WTC11 (cell line): ENCODE measurements at places on chromosomes 1 and 21.

GRCh38 chr1:81678779-81679178, 122.0 kb upstream of the ADGRL2 start:
- no peak for DNase-seq

GRCh38 chr1:33098371-33098770, 17.4 kb downstream of the AZIN2 start:
- no peak for DNase-seq

DNA sequence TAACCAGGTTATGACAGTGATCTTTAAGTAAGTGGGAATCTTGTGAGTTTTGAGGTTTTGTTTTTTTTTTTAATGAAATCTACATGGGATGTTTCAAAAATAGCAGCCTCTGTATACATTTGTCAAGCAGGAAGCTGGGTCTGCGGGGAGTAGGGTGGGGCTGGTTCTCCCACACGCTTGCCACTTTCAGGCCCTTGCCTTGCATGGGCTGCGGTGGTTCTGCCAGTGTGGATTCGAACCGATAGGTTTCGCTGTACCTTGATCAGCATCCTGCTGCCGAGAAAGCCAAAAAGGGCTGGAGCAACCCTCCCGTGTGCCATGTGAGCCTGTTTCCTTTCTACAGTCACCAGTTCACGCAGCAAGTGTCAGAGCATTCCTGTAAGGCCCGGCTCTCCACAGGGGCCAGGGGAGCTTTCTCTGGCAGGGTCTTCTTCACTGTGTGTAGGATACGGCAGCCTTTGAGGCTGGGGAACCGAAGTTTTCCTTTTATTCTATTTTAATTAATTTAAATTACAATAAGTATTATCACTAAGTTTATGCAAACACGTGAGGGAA, 79.2 kb upstream of the SAMD11 start:
- peak; percentile 25 for DNase-seq

- no peak for DNase-seq
Measured at GRCh38 chr21:31875496-31876015, 2.7 kb downstream of the HUNK start.

GRCh38 chr1:246142320-246142893, 364.7 kb downstream of the SMYD3 start:
- no peak for DNase-seq

GRCh38 chr1:203671521-203672278, 45.1 kb downstream of the ATP2B4 start:
- no peak for DNase-seq

DNA sequence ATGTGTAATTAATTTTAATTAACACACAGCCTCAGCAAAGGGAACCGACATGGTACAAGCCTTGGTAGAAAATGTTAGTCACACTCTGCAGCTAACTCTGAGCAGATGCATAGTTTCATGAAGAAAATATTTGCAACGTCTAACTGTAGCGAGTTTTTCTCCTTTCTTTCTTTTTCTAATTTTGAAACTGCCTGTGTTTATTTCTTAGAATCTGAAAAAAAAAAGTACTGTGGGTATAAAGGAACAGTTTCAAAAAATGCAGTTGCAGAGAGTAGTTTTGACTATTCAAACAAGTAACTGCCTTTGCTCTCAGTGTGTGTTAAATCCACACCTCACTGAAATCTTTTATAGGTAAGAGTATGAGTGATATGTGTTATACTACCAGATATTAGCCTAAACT, 149.9 kb upstream of the C1orf105 start:
- DNase-seq, result no peak

DNA sequence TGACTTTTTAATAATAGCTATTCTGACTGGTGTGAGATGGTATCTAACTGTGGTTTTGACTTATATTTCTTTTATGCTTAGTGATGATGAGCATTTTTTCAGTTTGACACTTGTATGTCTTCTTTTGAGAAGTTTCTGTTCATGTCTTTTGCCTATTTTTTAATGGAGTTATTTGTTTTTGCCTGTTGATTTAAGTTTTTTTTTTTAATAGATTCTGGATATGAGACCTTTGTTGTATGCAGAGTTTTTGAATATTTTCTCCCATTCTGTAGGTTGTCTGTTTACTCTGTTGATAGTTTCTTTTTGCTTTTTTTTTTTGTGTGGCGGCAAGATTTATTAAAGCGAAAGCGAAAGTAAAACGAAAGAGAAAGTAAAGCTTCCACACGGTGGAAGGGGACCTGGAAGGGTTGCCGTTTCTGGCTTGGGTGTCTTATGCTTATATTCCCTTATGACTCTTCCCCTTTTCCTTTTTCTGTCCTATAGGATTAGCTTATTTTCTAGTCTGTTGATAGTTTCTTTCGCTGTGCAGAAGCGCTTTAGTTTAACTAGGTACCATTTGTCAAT, 67.6 kb downstream of the TBX19 start:
- DNase-seq, result no peak

DNA sequence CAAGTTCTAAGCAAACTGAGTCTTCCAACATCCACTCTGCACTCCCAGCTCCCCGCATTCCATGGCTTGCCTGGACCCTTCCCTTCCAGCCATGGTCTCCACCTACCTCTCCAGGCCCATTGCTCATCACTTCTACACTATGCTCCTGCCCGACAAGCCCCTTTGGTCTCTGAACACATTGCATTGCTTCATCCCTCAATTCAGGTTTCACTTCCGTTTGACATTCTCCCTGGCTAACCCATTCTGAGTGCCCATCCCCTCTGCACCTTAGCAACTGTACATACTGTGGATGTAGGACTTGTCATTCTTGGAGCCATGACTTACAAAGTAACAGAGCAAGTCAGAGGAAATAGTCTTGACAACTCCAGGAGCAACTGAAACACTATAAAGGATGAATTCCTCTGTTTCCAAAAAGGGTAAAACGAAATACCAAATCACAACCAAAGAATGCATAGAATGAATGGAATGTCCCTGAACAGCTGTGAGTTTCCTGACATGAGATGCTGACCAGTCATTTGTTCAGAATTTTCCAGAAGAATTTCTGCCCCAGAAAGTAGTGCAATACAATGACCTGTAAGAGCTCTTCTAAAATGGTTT, 66.7 kb downstream of the KCNJ6 start:
- DNase-seq, result no peak

DNA sequence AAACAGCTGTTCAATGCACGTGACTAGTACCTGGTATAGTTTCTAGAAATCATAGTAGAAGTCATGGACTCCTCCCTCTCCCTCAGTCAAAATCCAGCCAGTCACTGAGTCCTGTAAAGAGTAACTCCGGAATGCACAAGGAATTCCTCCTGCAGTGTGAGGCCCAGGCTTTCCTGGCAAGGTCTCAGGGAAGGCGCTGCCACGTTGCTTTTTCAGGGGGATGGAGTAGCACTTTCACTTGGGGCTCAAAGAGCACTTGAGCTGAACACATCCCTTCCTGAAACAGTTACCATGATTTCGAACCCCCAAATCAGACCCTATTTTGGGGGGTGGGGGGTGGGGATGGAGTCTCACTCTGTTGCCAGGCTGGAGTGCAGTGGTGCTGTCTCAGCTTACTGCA, 26.4 kb upstream of the LRRC8D start:
- DNase-seq, result peak; percentile 39

DNA sequence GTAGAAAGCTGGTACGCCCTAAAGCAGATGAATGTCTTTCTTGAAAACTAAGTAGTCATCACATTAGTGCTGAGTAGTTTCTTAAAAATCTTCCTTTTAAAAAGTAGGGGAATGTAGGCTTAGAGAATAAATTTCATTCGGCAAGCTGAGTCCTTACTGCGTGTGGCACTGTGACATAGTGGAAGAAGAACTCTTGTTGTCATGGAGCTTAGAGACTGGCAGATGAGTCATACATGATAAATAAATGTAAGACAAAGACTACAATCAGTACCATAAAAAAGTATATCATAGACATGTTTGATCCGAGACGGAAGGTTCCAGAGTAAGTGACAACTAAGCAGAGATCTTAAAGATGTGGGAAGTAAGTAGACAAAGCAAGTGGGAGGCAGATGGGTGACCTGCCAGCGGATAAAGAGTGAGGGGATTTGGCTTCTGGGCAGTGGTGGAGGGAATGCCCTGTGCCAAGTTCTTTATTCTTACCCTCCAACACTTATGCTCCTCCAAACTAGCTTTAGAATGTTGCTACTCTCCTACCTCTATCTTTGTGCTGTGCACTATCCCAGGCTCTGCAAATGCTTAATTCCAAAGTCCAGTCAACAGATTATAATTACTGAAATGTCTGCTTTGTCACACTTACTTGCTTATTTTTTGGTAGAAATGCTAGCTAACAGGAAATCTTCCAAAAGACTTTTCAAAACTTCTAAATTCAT, 608.5 kb upstream of the USP24 start:
- no peak for DNase-seq

DNA sequence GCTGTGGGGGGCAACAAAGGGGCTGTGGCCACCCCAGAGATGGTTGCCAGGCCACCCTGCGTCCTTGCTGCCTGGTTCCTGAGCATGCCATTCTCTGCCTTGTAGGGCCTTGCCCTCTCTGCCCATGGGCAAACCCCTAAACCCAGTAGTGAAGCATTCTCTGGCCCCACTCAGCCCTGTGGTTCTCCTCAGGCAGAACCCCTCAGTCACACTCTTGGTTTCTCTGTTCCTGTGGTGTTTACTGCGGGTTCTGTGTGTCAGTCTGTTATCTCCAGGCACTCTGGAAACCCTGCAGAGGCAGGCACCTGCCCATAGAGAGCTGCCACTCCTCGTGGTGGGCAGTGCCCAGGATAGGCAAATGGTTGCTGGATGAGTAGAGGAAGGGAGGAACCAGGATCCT, 41.1 kb upstream of the IL19 start:
- DNase-seq, result no peak

DNA sequence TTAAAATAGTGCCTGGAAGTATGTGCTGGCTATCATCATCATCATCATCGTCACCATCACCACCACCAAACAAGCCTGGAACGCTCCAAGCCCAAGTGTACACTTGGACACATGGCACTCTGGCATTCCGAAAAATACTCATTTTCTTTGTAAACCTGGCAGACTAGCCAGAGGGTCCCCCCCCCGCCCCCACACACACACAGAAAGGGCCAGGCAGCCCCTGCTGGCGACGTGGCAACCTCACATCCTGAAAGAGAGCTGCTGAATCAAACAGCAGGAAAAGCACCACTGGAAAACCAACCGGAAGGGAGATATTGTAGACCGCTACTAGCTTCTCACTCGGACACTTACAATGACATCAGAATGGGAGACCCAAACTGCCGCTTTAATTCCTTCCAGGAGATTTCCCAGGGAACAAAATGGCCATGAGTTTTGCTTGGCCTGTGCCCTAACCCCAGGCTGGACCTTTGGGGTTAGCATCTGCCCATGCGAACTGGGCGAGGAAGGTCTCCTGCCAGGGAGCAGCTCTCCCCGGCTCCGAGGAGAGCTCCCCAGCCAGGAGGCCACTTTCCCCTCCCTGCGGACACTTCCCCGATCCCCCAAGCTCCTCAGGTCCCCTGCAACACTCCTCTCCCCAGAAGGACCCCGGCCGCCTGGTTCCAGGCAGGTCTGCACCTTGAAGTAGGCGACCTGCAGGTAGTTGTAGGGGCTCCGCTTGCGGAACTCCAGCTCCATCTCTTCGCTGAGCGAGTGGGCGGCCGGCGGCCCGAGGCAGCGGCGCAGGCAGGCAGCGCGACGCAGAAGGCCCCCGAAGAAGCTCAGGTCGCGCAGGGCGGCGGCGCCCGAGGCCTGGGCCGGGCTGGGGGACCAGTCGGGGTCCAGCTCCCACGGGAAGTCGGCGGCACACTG, 742 bp downstream of the P3H1 start:
- peak; percentile 47 for DNase-seq

- no peak for DNase-seq
Measured at GRCh38 chr1:36752891-36753361, 270.2 kb upstream of the CSF3R start.

- DNase-seq, result no peak
Measured at GRCh38 chr1:8409106-8409505, 91.2 kb downstream of the SLC45A1 start.

GRCh38 chr1:56285554-56286402, 293.6 kb downstream of the PLPP3 start:
- DNase-seq, result no peak

- DNase-seq, result no peak
Measured at GRCh38 chr21:21385404-21385803, 387.2 kb downstream of the NCAM2 start.

- DNase-seq, result peak; percentile 27
Measured at GRCh38 chr21:42474043-42474831, 21.8 kb downstream of the RSPH1 start.

DNA sequence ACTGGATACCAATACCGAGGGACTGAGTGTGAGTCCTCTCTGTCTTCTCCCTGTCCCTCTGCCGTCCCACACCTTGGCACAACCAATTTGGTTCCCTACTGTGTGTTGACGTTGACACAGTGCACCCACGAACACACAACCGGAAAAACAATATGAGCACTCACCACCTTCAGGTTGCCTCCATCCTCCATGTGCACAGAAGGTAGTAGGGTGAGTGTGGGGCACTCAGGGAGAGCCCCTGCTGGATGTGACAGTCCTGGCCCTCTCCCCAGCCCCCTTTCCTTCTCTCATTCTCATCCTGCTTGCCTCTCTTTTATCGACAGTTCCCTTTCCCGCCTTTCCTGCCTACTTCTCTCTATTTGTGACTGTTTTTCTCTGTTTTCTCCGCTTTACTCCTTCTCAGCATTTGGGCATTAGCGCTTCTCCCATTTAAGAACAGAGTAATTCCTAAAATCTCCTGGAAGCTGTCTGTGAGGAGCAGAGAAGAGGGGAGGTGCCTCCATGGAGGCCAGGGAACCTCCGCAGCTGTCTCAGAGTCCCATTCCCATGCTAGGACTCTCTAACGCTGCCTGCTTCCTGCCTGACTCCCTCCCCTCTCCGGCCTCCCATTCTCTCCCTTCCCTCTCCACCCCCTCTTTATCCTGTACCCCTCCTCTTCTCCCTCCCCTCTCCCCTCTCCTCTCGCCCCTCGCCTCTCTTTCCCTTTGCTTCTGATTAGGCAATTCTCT, 16.4 kb downstream of the CADM3 start:
- DNase-seq, result no peak

DNA sequence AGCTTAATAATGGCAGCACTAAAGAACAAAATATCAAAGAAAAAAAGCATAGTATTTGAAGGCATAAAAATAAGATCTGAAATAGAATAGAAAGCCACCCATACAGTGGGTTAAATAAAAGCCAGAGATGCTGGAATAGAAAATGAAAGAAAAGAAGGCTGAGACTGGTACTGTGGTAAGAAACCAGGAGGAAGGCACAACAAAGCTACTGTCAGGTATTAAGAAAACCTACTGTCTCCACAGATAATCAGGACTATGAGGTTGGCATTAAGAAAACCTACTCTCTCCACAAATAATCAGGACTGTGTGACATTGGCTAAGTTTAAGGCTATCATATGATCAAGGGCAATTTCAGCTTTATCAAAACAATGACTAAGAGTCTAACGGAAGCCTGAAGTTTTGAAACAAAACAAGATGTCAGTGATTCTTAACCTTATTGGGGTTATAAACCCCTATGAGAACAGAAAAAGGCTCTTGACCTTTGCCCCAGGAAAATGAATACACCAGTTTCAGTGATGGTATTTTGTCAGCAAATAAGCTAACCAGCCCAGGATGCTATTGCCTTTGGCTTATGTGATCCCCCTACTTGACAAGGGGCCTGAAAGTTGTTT, 24.4 kb downstream of the MCOLN2 start:
- no peak for DNase-seq

DNA sequence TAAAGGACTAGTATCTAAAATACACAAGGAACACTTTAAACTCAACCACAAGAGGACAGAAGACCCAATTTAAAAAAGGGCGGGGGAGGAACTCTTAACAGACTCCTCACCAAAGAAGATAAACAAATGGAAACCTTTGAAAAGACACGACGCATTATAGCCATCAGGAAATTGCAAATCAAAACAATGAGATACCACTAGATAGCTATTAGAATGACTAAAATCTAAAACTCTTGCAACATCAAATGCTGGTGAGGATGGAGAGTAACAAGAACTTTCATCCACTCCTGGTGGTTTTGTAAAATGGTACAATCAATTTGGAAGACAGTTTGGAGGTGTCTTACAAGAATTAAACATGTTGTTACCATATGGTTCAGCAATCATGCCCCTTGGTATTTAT, 708.2 kb downstream of the BRINP3 start:
- no peak for DNase-seq
